ENCODE measurements at places on chromosomes 3 and 15.

DNA sequence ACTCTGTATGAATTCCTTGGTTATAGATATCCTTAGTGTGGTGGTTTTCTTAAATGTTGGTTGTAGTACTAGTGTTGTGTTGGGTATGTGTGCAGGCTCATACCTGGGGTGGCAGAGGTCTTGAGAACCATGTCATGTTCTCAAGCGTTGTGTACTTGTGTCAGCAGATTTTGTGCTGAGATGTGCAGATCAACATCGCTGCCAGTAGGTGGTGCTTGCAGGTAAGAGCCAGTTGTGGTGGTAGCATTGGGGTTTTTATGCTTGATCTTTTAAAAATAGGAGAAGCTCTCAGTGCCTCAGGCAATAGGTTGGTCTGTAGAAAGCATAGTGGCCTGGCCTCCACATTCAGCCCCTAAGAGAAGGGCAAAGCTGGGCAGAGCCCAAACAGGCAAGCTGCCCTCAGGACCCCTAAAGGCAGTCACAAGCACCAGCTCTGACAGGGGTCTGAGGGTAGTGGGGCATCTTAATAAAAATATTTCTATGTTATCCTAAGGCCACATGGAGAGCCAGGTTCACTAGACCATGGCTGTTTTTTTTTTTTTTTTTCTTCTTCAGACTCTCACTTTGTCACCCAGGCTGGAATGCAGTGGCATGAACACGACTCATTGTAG is 164.0 kb downstream of the IL20RB start:
- peak; percentile 51 for DNase-seq

GRCh38 chr3:145124900-145125678 is 1035.9 kb downstream of the PLOD2 start:
- no peak for DNase-seq

DNA sequence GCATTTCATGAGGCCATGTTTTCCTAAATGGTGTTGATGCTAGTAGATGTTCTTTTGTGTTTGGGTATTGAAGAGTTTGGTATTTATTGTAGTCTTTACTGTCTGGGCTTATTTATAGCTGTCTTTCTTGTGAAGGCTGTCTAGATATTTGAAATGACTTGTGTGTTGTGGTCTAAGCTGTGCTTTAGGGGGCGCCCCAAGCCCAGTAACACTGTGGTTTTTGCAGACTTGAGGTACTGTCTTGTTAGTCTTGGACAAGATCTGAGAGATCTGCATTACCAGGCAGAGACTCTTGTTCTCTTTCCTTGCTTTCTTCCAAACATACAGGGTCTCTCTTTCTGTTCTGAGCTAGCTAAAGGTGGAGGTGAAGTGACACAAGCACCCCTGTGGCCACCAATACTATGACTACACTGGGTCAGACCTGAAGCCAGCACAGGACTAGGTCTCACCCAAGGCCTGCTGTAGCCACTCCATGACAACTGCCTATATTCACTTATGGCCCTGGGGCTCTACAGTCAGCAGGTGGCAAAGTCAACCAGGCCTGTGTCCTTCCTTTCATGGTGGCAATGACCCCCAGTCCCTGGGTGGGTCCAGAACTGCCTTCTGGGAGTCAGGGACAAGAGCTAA is 152.1 kb upstream of the TBC1D5 start:
- DNase-seq: peak; percentile 20

GRCh38 chr3:158742871-158743663 is 10.8 kb upstream of the RARRES1 start:
- no peak for DNase-seq

- no peak for DNase-seq
Measured at GRCh38 chr15:80482696-80483095, 78.5 kb downstream of the ARNT2 start.

DNA sequence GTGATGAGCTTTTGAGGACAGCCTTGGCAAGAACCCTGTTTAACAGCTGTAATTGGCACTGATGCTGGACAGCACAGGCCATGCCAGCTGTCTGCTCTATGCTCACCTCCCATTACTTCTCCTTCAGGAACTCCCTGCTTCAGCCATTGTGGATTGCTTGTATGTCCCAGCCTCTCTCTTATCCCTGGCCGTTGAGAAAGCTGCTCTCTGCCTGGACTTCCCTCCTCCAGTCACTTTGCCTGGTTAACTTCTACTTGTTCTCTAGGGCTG is 444.5 kb downstream of the EPHB1 start:
- no peak for DNase-seq

Measured in trophoblast cell (in vitro differentiated cells and primary cell).